ENCODE measurements at places on chromosomes 7 and 10.

- no peak for DNase-seq
These were observed 88.9 kb downstream of the CNNM2 start for GRCh38 chr10:103007017-103007416.

DNA sequence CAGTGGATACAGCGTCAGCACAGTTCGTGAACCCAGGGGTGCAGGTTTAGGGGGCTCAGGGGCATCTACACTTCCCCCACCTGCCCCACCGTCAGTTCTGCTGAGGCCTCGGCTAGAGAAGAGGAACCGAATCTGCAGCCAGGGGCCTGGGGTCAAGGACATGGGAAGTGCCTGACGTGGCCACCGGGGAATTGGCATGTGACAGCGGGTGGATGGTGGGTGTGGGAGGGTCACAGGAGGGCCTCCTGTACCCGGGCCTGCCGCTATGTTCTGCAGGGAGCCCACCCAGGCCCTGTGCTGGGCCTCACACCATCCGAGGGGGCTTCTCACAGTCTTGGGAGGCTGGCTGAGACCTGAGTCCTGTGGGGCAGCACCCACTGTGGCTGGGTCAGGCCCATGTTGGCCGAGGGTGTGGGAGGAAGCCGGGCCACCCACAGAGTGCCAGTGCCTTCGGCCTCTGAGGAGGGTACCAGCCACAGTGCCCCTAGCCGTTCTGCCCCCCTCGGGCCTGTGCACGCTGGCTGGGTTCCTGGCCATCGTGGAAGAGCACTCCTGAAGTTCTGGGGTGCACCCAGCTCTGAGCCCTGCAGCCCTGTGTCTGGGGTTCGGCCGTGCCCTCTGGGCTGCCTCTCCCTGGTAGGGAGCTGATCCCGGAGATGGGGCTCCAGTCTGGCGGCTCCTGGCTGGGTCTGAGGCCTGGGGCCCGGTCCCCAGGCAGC is 5.9 kb downstream of the TTYH3 start:
- no peak for DNase-seq

- DNase-seq: no peak
These were observed 72.8 kb downstream of the PRKCQ start for GRCh38 chr10:6507311-6507710.

DNA sequence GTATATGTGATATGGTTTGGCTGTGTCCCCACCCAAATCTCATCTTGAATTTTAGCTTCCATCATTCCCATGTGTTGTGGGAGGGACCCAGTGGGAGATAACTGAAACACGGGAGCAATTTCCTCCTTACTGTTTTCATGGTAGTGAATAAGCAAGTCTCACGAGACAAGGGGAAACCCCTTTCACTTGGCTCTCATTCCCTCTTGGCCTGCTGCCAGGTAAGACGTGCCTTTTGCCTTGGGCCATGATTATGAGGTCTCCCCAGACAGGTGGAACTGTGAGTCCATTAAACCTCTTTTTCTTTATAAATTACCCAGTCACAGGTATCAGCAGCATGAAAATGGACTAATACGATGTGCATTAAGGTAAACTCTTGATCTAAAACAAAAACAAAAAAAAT is 357.1 kb upstream of the AOAH start:
- DNase-seq: no peak

DNA sequence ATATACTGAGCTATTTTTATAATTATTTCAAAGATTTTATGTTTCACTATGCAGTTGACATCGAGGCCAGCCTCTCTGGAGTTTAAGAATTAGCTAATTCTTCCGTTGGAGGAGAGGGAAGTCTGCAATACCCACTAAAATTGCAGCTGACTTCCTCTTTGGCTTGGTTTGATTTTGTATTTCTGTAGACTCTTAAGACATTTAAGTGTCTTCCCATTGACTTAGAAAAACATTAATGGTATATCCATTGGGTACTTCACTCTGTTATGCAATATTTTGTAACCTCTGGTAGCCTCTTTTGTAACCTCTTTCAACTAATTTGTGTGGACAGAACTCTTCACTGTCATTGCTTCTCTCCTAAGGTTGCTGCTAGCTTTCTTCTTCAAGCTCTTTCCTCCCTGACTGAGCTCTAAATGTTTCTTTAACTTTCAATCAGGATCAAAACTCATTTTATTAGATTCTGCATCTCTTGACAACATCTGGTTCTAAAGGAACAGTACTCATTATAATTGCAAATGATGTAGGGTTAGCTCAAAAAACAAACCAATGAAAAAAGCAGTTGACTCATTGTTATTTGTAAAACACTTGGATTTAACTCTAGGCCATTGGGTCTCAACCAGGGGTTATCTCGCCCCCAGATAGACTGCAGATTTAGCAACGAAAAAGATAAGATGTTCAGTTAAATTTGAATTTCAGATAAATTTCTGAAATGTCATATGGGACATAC is 1.7 kb upstream of the ANKRD22 start:
- DNase-seq: no peak

GRCh38 chr7:43164757-43165156 is 52.3 kb downstream of the HECW1 start:
- DNase-seq: peak; percentile 14

DNA sequence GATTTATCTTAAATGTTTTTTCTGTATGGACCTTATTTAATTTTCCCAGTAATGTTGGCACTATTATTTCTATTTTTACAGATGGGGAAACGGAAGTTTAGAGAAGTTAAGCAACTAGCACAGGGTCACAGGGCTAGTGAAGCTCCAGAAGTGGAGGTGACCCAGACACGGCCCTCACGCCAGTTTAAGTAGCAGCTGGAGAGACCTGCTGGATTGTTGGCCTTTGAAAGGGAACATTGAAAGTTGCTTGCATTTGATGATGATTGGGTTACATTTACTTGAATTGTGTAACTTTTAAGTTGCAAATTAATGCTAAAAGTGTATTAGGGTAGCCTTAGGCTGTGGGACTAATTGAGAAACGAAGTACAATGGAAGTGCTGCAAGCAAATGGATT is 25.6 kb downstream of the CDK14 start:
- no peak for DNase-seq

- peak; percentile 89 for DNase-seq
These were observed 280.1 kb downstream of the TCF7L2 start for GRCh38 chr10:113230011-113230610.

DNA sequence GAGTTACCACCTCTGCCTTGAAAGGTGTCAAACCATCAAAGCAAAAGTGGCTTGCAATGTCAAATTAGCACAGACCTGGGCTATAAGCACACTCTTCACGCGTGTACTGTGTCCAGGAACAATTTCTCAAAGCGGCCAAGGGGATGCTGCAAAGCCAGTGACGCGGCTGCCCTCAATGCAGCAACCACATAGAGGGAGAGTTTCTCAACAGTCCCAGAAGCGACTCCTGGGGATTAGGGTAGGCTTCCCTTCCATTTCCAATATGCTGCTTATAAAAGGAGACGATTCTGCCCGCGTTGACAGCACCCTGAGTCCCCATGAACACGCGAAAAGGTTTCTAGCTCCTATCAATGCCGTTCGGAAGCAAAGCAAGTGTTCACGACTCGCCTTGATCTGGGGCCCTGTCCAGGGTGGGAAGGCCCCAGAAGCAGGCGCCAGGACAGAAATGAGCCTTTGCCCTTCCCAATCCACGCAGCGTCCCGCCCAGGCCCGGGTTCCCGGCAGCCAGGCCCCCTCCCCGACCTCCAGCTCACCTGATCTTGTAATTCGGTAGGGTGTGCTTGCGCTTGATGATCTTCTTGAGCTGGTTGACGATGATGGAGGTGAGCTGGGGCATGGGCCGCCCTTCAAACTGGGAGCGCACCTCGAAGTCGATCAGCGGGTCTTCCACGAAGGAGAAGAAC is 1.3 kb downstream of the PDZD8 start:
- peak; percentile 54 for DNase-seq

DNA sequence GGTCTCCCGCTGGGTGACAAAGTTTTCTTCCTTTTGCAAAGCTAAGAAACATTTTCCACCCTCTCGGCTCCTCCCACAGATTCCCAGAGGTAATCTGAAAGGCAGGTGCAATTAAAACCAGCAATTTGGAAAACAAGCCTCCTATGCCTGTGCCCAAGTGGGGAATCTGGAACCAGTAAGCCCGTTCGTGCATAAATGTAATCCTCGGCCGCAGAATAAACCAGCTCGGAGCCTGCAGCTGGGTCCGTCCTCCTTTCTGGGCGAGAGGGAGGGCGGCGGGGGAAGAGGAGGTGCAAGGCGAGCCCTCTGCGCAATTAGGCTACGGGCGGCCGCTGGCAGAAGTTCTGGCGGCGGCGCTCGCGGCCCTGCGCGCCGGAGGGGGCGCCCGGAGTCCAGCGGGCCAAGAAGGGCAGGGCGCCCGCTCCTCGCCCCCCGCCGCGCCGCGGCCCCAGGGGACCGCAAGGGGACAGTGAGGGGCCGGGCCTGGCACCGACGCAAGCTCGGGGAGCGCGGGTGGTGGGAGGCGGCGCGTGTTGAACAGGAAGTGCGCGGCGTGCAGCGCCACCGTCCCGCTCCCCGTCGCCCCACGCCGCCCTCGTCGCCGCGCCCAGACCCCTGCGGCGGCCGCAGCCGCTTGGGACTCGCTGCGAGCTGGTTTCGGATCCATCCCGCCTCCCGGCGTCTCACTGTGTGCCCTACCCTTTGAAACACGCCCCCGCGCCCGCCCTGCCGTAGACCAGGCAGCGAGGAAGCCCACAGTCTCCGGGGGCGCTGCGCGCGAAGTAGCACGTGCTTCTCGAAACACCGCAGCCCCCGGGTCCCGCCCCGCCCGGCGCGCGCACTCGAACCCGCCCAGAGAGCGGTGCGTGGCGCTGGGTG is at the start of gene PRKAG2:
Gene PRKAG2, minus strand, starts transcription at position 217 of the 879 bp plus-strand sequence. CDS start 495 bp downstream, outside the sequence.
- DNase-seq: peak; percentile 76

Data from tongue (tissue), 3 donors.